ENCODE measurements at places on chromosomes 6 and 20.
A peak's percentile ranks its signal among the peaks of the same experiment; 100 is the strongest.

DNA sequence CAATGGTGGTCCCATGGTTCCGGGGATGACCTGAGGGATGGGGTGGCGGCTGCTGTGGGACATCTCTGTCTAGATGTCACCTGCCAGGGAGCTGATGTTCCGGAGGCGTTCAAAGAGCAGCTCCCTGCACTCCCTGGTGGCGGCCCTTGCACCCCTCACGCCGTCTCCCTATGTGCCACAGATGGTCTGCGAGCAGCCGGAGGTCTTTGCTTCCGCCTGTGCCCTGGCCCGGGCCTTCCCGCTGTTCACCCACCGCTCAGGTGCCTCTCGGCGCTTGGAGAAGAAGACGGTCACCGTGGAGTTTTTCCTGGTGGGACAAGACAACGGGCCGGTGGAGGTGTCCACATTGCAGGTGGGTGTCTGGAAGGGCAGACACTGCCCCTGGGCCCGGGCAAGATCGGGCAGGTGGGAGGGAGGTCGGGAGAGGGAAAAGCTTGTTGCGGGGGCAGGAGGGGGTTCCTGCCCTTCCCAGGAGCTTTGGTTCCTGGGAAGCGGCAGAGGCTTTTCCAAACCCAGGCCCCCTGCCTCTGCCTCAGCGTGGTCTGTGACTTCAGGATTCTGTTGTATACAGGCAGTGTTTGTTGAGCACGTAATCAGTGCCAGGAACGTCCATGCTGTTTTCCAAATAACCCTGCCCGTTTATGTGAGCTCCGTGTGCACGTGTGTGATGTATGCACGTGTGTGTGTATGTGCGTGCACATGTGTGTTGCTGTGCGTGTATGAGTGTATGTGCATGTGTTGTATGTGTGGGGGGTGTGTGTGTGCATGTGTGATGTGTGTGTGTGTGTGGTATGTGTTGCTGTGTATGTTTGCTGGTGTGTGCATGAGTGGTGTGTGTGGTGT, 1.9 kb downstream of the NPEPL1 start:
- DNase-seq: no peak

DNA sequence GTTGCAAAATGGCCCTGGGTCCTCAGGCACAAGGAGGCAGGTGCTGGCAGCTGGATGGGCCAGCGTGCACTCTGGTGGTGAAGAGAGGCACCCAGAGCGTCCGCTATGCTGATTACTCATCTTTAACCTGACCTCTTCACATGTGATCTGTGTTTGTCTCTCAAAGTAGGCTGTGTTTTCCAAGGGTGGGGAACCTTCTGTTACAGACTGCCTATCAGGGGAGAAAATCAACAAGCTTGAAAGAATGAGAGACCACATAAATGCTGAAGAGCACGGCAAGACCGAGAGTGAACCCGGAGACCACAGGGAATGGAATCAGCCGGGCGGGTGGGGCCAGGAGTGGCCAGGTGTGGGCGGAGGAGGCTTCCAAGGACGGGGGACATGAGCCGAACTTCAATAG, 16.2 kb downstream of the BNIP5 start:
- peak; percentile 76 for DNase-seq

GRCh38 chr6:50410579-50410978, 302.7 kb upstream of the TFAP2D start:
- no peak for DNase-seq

DNA sequence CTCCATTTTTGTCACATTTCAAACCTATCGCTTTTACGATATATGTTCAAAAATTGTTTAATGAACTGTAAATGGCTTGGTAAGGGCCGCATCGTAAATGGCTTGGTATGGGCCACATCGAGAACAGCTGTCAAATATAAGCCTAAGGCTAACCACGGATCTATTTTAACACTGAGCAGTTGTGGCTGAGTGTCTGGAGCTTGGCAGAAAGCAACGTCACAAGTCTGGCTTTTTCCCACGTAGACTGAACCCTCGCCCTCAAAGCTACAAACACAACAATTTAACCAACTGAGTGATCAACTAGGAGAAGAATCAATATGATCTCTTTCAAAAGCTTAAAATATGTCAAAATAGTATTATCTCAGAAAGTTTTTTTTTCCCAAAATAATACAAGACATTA, 71.4 kb upstream of the PRSS16 start:
- peak; percentile 38 for DNase-seq

- no peak for DNase-seq
Measured at GRCh38 chr20:56985066-56985685, 281.3 kb downstream of the BMP7 start.

Measured in hepatocyte (in vitro differentiated cells).